ENCODE measurements at places on chromosomes 7 and 10.
A peak's percentile ranks its signal among the peaks of the same experiment; 100 is the strongest.

DNA sequence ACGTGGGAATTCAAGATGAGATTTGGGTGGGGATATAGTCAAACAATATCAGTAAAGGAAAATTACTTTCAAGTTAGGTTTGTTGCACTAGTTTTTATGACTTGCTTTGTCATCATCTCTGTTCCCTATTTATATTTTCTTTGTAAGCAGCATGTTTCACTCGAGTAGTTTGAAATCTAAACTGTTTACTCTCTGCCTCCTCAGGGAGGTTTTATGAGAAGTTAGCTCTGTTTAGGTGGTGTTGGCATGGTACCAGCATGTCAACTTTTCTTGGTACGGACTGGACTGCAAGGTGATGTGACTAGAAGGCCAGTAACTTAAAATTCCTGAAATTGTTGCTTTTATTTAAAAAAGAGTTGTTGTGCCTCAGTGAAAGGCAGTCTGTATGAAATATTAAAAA is 59.2 kb upstream of the MTPN start:
- DNase-seq = no peak

GRCh38 chr7:107579554-107579884 is 527 bp upstream of the BCAP29 start:
- DNase-seq = no peak

- DNase-seq = peak; percentile 46
These were observed 119.3 kb downstream of the CUX1 start for GRCh38 chr7:101936611-101937231.

DNA sequence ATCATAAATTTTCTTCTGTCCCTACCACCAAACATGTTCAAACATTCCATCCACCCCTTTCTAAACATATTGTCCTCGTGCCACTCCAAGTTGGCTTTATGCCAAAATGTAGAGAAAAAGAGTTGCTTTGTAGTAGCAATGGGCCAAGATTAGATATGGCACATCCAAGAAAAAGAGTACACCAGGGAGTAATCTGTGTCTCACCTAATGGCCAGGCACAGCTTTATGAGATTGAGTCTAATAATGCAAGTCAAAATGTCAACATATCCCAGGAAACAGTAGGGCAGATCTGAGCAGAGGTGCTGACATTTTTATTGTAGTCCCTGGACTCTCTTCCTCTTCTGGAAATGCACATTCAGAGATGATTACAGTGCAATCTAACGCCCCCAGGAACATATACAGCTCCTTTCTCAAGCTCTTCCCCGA is 5.7 kb upstream of the OR6V1 start:
- DNase-seq = no peak

DNA sequence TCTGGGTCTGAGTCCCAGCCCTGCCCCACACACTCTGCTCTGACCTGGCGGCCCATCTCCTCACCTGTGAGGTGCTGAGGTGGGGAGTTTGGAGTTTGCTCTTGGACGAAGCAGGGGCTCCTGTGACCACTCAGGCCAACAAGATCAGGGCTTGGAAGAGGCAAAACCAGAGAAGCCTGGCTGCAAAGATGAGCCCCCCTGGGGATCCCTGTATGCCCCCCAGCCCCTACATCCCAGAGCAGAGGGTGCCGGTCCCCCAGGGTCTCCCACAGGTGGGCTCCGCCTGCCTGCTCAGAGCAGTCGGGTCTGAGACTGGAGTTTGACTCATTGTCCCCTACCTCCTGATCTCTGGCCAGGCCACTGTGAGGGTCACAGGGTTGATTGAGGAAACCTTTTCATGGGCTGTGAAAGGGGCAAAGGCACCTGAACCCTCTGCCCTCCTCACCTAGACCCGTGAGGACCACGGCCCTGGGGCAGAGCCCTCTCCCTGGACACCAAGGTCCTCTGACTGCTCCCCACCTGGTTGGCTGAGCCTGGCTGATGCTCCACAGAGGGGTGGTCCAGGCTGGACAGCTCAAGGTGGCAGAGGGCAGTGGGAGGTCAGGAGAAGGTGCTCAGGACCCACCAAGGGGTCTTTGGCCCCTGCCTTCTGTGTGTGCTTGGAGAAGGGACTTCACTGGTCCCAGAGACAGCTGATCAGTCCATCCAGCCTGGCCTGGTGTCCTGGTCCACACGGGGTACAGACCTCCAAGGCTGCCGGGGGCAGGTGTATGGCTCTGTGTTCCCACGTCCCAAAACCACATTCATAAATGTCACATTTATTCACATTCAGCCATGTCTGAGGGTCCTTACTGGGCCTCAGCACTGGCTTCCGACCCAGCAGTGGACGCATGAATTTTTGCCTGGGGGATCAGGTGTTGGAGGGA is 9.1 kb upstream of the SCART1 start:
- no peak for DNase-seq

GRCh38 chr7:133863362-133864061 is 263.6 kb upstream of the LRGUK start:
- no peak for DNase-seq

DNA sequence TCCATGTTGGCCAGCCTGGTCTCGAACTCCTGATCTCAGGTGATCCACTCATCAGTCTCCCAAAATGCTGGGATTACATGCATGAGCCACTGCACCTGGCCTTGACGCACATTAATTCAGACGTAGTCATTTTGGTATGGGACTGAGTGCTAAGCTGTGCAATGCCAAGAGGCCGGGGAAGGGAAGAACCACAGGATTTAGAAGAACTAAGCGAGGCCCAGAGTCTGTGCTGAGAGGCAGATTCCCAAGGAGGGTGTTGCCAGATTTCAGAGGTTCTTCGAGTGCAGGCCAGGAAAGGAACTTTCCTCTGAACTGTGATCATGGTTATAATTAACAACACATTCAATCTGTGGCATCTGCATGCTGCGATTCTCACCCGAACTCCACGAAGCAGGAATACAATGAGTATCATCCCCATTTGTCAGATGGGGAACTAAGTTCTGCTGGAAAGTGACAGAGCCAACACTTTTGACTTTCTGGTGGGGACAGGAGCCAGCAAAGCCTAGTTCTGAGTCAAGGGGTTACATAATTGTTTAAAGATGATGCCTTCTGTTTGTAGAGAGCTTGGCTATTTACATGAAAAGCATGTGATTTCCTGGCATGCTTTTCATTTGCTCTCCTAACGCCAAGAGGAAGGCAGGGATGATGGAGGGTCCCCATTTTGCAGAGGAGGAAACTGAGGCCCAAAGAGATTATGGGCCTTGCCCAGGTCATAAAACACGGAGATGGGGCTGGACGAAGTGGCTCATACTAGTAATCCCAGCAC is 6.2 kb upstream of the ZAN start:
- DNase-seq = no peak

Data from right kidney (tissue), 9 donors.